RWPE2 (cell line): ENCODE measurements at places on chromosomes 7 and 10.

DNA sequence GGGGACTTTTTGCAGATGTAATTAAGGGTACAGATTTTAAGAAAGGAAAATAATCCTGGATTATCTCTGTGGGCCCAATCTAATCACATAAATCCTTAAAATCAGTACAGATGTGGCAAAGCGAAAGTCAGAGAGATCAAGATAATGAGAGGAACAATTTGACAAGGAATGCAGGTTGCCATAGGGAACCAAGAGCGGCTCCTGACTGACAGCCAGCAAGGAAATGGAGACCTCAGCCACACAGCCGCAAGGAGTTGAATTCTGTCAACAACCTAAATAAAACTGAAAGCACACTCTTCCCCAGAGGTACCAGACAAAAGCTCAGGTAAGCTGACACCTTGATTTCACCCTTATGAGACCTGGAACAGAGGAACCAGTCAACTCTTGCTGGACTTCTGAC lies 3.4 kb upstream of the PNPLA8 start:
- no peak for DNase-seq

DNA sequence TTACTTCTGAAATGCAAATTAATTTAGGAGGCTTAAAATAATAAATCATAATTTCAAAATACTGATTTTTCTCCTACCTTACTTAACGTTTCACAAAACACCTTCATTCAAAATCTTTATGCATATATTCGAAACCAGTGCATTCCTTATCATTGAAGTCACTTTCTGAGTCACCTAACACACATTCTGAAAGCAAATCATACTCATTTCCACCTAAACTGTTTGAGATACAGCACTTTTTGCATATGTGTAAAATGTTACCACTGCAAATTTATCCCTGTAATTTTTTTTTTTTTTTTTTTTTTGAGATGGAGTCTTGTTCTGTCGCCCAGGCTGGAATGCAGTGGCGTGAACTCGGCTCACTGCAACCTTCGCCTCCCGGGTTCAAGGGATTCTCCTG lies 15.7 kb downstream of the PPP3CB start:
- DNase-seq: no peak

DNA sequence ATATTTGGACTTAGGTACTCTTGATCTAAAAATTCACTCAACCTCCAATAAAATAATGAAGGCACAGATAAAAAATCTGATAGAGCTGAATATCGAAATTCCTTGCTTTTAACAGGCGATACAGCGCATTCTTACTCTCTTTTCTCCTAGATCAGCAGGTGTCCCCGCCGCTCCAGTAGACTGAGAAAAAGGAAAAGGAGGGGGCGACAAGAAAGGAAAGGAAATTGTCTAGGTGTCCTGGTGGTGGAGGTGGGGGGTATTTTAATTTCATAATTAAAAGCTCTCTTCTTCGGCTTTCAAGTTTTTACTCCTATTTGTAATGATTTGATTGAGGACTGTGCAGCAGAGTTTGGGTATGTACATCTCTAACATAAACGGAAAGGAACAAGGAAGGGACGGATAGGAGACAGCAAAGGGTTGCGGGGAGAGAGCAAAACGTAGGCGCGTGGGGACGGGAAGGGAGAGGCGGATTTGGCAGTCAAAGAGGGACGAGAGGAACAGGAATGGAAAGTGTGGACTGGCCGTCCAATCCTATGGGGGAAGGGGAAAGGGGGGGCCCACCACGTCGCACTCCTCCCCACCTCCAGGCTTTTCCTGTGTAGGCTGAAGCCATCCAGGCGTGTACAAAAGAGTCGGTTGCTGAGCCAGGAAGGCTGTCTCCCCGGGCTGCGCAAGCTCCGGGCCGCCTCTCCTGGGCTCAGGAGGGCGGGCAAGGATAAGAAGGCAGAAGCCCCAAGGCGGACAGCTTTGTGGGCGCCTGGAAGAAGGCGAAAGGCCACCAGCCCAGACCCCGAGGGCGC lies 875 bp upstream of the HECTD2 start:
- DNase-seq: peak; percentile 65

DNA sequence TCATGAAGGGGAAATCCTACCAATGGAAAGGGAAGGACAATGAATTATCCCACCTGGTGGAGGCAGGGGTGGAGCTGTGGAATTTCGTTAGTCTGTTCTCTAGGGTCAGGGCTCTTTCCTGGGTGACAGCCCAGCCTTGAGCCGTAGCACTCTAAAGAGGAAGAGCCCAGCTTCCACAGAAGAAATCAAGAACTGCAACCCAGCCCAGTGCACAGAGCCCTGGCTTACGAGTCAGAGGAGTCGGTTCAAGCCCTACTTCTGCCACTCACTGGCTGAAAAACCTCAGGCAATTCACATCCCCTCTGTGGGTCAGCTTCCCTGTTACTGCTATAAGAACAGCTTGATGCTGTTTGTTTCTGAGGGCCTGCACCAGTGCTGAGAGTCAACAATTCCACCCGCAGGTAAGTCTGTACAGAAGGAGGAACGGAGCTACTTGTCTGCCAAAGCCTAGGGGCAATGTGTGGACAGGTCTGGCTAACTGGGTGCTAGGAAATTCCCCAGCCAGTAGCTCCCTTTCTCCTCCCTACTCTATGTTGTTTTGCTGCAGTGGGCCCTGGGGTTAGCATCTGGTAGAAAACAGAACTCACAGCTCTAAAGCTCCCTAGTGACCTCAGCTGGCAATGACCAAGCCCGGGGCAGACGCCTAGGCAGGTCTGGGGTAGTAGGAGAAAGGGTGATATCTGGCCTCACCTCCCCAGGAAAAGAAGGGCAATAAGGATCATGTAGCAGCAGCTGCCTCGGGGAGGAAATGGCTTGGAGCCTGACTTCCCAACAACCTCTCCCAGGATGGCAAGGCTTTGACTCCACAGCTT lies 3.3 kb downstream of the AVPI1 start:
- no peak for DNase-seq

DNA sequence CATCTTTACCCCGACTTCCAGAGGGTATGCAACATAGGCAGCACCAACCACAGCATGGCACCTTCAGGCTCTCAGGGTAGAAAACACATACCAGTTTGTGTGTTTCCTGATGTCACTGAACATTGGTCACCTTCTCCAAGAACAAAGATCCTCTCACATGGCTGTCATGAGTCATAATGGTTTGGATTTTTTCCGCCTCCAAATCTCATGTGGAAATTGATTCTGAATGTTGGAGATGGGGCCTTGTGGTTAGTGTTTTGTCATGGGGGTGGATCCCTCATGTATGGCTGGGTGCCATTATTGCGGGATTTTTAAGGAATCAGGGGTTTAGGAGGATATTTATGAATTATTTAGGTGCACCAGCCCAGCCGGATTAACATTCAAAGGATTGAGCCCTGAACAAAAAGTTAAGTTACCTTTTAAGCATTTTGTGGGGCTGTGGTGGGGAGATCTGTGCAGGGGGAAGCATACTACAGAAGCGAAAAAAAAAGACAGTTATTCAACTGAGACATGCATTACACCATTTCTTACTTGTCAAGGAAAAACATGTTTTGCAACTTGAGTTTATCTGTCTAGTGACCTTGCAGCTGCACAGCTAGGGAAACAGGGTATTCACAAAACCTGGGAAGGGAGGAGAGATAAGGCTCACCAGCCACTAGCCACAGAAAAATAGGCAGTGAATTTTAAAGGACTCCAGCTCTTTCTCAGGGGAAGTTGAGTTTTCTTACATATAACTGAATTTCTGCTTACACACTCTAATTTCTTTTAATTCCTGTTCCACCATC lies 774.1 kb upstream of the AUTS2 start:
- no peak for DNase-seq

DNA sequence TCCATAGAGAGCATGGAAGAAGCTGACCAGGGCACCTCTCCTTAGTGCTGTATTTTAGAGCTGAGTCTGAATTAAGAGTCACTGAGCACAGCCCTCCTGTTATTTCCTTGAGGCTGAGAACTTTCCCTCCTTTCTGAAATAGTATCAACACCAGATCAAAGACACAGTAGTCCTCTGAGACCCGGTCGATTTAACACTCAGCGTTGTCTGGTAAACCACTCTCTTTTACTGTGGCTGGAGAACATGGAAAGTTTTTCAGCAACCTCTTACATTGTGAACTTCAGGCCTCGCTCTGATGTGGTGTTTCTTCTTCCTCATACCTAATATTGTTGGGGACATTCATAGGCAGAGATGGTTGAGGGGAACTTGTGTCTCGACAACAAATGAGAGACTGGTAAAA lies 202.0 kb upstream of the MTPN start:
- no peak for DNase-seq

DNA sequence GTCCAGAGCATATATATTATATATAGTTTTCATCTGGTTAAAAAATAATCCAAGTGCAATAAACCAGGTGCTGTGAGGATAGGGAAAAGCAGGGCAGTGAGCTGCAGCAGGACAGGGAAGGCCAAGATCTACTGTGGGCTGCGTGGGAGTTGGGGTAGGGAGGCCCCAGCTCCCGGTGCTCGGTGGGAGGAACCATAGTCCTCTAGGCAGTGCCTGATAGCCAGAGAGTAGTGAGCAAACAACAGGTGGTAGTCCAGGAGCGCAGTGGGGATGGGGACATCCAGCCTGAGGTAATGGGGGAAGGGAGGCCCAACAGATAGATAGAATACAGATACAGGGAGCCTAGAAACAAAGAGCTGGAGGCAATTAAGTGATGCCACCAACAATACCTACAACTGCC lies 4.1 kb upstream of the BMPR1A start:
- DNase-seq: no peak

- DNase-seq: no peak
Observed at GRCh38 chr10:69239816-69240434, 19.8 kb downstream of the HKDC1 start.

GRCh38 chr10:34037499-34037898 lies 703.0 kb upstream of the NRP1 start:
- no peak for DNase-seq

DNA sequence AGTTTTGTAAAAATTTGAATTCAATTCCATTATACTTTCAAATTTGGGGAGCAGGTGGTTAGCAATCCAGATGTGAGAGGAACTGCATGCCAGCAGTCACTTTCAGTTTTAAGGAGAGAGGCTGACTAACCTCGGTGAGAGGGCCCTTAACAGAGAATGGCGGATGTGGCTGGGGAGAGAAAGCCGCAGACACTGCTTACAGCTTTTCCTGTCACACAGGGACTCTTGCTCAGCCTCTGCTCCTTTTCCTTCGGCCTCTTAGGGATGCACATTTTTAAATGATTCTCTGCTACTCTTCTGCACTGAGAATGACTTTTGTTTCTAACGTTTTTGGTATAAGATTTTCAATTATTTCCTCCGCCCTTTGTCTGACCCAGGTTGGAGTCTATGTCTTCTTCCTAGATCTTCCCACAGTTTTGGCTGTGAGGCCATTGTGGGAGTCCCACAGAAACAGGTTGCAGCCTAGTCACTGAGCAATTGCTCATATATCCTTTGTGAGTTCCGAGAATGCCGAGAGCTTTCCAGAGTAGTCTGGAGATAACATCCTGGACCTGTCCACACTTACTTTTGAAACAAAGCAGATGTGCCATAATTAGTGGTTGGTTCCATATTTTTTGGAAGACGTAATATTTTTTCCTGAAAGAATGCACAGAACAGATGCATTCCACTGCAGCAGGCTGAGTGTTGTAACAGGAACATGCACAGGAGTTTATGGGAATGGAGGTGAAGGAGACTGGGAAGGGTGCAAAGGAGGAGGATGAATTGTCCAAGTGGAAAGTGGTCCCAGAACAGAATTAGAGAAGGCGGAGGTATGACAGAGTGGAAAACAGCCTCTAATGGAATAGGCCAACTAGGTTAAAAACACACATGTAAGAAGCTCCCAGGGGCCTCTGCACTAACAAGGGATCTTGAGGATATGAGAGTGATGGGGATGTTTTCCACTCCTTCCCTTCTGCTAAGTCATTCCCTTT lies 168.0 kb upstream of the ZNF32 start:
- no peak for DNase-seq

DNA sequence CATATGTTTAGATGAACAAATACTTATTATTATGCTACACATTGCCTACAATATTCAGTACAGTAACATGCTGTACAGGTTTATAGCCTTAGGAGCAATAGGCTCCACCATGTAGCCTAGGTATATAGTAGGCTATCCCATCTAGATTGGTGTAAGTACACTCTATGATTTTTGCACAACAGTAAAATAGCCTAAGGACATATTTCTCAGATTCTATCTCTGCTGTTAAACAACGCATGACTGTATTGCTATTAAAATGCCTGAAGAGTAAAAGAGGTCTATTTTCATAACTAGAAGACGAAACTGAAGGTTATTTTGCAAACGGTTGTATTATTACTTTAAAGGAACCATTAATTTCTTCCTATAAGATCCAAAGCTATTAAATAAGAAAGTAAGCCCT lies 88.3 kb downstream of the SEMA3A start:
- DNase-seq: no peak

DNA sequence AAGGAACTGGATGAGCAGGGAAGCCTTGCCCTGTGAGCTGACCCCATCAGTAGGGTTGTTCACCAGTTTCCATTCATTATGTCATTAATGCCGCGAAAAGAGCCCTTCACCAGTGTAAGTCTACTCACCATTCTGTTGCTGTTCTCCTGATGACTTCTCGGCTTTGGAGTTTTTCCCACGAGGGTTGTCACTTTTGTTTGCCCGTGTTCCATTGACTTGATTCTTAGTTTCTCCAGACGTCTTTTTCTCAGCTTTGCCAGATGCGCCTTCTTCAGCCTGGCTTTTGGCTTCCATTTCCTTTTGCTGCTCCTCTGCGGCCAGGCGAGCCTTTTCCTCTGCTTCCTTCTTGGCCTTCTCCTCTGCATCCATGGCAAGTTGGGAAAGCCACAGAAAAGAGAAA lies 128.8 kb downstream of the PPP1R17 start:
- DNase-seq: no peak

GRCh38 chr7:21617513-21617912 lies 74.7 kb downstream of the DNAH11 start:
- no peak for DNase-seq

- no peak for DNase-seq
Observed at GRCh38 chr7:114835303-114835702, 86.6 kb upstream of the MDFIC start.

DNA sequence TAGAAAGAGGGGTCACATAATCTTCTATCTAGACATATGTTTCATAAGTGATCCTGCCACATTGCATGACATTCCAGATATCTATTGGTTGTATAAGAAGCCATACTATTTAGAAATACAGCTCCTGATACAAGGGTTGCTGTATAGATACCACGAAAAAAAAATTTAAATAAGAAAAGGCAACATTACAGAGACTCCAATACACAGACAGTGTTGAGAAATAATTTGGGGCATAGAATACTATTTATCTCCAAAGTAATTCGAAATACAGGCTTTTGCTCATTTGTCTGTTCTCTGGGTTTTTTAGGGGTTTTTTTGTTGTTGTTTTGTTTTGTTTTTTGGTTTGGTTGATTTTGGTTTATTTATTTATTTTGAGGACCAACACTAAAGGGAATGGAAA lies 2.6 kb downstream of the IFIT2 start:
- DNase-seq: no peak
